ENCODE measurements at places on chromosomes 4 and X.

DNA sequence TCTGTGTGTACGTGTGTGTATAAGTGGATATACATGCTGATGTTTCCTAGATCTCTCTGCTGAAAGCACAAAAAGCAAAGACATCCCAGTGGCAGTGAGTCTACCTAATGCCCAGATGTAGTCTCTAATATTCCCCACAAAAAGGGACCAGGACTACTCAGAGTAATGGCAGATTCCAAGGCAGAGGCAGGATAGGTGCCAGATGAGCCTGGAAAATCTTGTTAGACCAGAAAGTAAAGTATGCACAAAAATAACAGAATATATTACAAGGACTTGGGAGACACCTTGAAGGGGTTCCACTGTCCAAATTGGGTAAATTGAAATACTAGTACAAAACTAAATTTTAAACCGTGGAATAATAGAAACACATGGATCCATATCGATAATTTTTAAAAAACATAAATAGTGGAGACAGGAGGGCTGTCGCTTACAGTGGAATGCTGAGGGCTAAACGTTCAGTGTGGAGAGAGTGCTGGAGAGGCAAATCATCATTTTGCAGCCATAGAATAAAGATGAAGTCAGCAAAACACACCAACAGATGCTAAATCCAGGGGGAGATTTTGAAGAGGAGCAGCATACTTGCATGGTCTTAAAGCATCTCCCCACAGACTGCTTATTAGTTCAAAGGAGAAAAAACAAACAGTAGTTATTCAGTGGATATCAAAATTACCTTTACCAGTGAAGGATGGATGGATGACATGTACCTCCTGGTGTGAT, 123.4 kb upstream of the TSPAN5 start:
- DNase-seq = no peak

DNA sequence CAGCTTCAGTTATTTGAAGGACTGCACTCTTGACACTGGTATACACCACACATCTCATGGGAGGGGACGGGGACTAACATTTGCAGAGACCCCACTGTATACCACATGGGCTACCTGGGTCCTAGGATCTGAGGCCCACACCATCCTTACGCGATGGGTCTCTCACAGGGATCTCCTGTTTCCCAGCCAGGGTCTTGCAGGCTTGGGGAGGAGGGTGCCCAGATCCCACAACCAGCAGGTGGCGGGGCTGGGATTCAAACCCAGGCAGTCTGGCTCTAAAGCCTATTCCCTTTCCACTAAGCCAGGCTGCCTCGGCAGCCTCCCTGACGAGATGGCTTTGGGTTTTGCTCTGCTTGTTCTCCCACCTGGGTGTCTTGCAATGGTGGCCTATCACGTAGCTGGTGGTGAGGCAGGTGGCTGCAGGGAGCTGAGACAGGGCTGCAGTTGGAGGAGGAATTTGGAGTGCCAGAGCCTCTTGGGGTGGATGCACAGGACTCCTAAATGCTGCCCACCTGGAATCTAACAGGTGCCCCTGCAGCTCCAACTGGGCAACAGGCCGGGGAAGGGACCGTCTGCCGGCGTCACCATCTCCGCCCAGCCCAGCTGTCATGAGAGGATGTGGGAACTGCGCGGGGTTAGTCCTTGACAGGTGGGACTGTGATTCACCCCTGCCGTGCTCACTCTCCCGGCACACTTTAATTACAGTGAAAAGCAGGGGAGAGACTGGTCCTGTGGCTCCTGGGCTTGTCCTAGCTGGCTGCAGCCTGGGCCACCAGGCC, 110.7 kb downstream of the PSAPL1 start:
- DNase-seq = peak; percentile 54

- DNase-seq = no peak
These were observed 2.6 kb downstream of the PRDM8 start for GRCh38 chr4:80199947-80200346.

GRCh38 chrX:11103006-11103405, 8.1 kb upstream of the HCCS start:
- DNase-seq = no peak

- peak; percentile 41 for DNase-seq
These were observed 88.8 kb downstream of the BCOR start for GRCh38 chrX:40008791-40009461.

GRCh38 chrX:96703816-96704215, 19.2 kb downstream of the DIAPH2 start:
- DNase-seq = no peak

DNA sequence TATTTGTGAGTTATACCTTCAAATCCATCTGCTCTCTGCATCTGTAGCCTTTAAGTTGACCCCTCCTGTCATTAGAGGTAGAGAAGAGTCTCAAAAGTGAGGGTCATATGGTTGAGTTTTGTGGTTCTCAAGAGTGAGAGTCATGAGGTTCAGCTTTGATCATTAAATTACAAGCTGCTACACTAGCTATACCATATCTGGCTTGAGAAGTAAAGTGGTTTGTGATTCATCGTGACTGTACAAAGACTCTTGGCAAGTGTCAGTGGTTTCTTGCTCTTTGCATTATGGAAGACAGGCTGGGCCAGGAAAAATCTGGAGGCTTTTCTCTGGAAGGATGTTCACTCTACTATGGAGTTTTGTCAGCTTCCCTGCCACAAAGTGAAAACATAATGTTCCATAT, 170.6 kb downstream of the ZC4H2 start:
- DNase-seq = no peak
